Activated CD4-positive, alpha-beta T cell treated with anti-CD3 and anti-CD28 coated beads for 1 hour (primary cell): ENCODE measurements at places on chromosomes 12 and 14.

- DNase-seq = no peak
These were observed 352.7 kb downstream of the TMTC2 start for GRCh38 chr12:83039413-83039812.

DNA sequence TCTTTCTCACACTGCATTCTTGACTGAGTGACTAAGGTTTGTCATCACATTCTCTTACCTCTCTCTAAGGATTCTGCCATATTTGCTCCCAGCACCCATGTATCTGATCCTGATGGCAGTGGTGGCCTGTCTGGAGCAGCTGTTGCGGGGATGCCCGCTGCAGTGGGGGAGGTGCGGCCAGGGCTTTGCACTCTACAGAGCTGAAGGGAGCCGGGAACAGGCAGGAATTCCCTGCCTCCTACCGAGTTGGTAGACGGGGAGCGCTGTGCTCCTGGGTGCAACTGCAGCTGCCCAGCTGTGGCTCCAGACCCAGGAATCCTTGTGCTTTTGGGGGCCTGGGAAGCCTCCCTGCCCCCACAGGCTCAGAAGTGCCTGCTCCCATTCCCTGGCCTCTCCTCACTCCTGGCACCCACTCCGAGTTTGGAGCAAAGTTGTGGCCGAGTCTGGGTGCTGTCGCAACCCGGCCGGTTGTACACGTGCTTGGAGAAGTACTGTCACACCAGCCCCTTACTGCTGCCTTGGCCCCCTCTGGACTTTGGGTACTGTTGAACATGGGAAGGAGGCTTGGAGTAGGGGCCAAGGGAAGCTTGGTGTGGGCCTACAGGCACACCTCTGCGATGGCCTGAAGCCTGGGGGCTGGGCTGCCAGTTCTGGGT, 106.9 kb upstream of the OR4E1 start:
- DNase-seq = no peak

DNA sequence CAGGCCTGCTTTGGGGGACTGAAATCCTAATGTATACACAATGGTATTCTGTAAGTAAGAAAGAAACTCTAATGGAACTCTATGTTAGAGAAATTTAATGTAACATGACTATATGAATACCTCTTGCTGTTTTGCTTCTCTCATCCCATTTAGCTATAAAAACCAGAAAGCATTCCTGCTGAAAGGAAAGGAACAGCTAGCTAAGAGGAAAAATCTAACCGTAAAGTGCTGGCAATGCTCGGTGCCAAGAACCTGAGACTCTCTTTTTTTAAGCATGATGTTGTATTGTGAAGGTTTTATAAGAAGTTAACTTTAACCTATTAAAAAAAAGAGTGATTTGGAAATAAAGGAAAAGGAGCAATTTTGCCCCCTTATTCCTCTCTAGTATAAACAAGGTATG, 75.6 kb upstream of the DACT1 start:
- no peak for DNase-seq

GRCh38 chr12:59164991-59165718, 244.9 kb upstream of the LRIG3 start:
- DNase-seq = no peak

GRCh38 chr12:73867147-73867546, 670.5 kb upstream of the ATXN7L3B start:
- no peak for DNase-seq

- no peak for DNase-seq
These were observed 50.9 kb upstream of the DIP2B start for GRCh38 chr12:50453872-50454271.

- no peak for DNase-seq
These were observed 188.4 kb downstream of the MSRB3 start for GRCh38 chr12:65466911-65467310.

GRCh38 chr12:230925-231671, 17.1 kb upstream of the SLC6A12 start:
- DNase-seq = no peak

GRCh38 chr12:2836574-2836973, 1.7 kb upstream of the NRIP2 start:
- DNase-seq = no peak

GRCh38 chr12:85509081-85509856, 229.2 kb downstream of the ALX1 start:
- no peak for DNase-seq

- no peak for DNase-seq
These were observed 35.2 kb downstream of the CRY1 start for GRCh38 chr12:107058190-107058589.

DNA sequence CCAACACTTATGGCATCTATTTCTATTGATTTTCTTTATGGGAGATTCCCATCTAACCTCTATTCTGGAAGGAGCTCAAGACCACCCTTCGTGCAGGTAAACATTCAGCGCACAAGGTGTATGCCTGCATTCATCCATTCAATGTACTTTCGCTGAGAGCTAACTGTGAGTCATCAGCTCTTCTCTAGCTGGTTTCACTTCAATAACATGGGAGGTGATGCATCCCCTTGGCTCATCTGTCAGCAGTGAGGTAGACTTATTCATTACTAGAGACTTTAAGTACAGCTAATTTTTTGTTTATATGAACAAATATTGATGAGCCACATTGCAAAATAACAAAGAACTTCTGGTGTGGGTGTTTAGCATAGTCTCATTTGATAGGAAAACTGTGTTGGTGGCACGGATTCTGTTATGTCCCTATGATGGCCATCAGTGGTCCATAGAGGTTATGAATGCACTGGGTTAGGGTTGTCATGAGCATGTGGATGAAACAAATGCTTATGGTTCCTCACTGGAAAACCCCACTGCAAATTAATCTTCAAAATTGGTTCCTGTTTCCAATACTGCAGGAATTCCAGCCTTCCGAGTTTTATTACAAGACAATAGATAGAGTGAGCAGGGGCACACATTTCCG, 1151.0 kb downstream of the BCL11B start:
- no peak for DNase-seq

- no peak for DNase-seq
These were observed 17.4 kb upstream of the GALNT16 start for GRCh38 chr14:69242311-69243224.

DNA sequence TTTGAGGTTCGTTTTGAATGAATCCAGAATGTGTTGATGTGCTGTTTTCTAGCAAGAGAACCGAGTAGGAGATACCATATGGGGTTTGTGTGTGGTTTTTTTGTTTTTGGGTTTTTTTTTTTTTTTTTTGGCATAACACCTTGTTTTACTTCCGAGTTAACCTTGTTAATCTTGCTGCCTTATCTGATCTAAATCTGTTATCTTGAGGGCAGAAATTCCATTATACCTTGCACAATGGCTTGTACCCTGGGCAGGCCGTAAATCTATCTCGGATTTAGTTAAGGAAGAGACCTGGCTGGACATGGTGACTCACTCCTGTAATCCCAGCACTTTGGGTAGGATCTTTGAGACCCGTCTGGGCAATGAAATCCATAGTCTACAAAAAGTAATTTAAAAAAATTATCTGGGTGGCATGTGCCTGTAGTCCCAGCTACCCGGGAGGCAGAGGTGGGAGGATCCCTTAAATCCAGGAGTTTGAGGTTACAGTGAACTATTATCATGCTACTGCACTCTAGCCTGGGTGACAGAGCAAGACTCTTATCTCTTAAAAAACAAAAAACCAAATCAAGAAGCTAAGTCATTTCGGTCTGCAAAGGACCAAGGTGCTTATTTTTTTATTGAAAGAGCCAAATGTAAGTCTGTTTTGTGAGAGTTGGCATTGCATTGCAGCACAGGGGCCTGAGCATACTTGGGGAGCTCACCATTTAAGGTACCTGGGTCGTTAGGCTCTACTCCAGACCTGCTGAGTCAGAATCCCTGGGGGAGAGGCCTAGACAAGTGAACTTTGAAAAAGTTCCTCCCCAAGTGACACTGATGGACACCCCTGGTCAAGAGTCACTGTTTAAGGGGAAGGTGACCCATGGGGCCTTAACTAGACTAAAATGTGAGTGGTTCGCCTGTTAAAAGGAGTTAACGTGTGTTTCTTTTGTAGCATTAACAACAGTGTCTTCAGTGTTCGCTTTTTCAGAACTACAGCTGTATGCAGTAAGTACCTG, 6.7 kb downstream of the DLST start:
- no peak for DNase-seq

- DNase-seq = no peak
These were observed 1.7 kb downstream of the ERBB3 start for GRCh38 chr12:56081393-56082347.

DNA sequence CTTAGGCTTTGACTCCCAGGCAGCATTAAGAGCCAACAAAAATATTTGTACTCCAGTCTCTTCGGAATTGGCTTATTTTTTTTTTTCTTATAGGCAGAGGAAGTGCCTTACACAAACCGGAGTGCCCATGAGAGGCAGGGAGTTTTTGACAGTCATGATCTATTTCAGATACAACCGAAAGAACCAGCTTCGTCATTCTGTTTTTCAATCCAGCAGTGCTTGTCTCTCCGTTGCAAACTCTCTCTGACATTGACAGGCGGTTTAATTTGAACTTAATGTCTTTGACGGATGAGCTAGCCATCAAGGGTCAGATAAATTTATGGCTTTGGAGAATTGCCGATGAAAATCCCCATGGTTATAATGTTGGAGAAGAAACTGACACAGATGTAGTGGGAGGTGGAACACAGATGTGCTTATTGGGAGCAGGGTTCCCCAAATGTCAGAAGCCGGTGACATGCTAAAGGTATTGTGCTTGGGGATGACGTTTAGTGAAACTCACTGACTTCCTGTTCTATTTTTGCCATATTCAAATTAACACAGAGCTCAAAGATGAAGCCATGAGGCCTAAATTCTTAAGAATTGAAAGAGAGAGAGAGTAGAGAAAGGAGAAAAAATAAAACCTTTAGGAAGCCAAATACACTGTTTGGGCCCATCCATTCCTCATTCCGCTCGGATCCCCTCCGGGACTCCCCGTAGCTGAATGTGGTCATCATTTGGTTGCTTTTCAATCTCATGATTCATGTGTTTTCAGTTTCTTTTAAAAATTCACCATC, 59.7 kb downstream of the PLXNC1 start:
- DNase-seq = no peak

GRCh38 chr12:94602024-94602423, 48.3 kb downstream of the TMCC3 start:
- DNase-seq = no peak

GRCh38 chr12:108400481-108400880, 61.4 kb upstream of the CMKLR1 start:
- no peak for DNase-seq

GRCh38 chr12:1798641-1799020, 21.7 kb upstream of the LRTM2 start:
- no peak for DNase-seq

DNA sequence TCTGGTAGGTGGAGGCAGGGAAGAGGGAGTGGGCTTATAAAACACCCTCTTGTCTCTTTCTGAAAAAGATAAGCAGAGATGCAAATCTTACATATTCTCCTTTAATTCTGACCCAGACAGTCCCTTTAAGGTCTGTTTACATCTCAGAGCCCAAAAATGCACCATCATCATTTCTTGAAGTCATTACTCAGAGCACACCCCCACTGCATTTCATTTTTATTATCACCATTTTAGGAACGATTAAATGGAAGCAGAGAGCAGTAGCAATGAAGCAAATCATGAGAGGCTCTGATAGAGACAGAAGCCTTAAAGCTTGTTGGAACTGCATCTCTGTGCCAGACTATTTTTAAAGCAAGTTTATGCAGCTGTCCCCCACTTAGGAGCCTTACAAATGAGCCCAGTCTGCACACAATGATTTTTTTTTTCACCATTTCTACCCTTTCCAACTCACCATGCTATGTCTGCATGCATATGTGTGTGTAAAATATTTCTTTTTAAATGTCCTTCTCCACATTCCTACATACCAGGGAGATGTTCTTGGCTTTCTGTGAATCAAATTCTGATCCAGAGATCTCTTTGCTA, 311.0 kb downstream of the GRIN2B start:
- no peak for DNase-seq

GRCh38 chr12:57146092-57146491, 1.3 kb downstream of the LRP1-AS start:
- DNase-seq = no peak

GRCh38 chr14:94665544-94665943, 53.4 kb downstream of the SERPINA3 start:
- DNase-seq = no peak

DNA sequence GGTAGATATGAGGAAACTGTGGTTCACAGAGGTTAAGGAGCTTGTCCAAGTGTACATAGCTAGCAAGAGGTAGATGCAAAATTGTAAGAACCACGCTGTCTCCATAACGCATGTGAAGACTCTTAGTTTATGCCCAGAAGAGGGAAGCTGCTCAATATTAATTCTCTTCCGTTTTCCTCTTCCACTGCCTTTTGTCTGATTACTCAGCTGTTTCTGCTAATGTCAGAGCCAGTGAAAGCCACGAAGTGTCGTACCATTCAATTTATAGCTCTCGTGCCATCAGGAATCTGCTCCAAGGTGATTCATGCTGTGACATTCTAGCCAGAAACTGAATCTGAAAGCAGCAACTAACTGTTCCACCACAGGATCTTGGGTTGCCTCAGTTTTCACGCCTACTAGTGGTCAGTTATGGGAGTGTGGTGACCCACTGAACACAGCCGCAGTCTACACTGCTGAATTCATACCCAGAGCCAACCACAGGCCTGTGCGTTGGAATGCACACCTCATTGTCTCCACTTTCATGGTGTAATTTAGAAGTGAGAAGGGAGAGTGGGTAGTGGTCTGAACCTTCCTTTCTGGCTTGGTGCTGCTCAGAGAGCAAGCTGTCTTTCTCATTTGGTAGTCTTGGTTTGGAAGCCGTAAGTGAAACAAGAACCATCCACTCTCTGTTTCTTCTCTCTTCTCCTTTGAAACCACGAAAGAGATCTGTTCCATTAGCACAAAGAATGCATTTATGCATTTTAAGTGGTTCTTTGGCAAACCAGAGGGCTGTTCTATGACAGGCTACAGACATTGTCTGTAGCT, 74.2 kb upstream of the NAP1L1 start:
- peak; percentile 24 for DNase-seq

- DNase-seq = no peak
These were observed 10.6 kb downstream of the SEL1L start for GRCh38 chr14:81523016-81523415.

DNA sequence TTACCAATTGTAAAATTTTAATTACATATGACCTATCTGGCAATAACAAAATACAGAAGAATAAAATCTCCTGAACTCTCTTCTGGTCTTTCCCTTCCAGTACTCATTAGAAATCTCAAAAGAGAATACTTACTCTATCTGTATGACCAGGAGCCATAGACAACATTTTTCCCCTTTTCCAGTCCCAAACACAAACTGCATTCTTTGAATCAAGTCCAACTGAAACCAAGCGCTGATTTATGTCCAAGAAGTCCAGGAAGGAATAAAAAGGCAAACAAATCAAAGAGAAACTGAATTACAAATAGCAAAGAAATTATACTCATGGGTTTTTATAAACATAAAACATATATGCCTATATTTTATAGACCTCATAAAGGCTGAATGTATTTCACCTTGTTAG, 46.7 kb downstream of the EML5 start:
- DNase-seq = no peak
